ENCODE measurements at places on chromosomes 1 and 21. TPM values are rescaled to one million over a fixed set of nuclear protein-coding genes. Genes with fewer than 3 reads are reported as not detected.

TTC22 gene
- 0.14 TPM for total RNA-seq

ZBTB8A gene
- total RNA-seq: 3.4 TPM

FGR gene
- 3.5 TPM for total RNA-seq

KRTAP19-8 gene
- total RNA-seq: not detected

KRTAP19-3 gene
- not detected for total RNA-seq

CFHR4 gene
- not detected for total RNA-seq

PLA2G5 gene
- total RNA-seq: 51.4 TPM

STRIP1 gene
- 18.1 TPM for total RNA-seq

AZIN2 gene
- 2.8 TPM for total RNA-seq

DNA sequence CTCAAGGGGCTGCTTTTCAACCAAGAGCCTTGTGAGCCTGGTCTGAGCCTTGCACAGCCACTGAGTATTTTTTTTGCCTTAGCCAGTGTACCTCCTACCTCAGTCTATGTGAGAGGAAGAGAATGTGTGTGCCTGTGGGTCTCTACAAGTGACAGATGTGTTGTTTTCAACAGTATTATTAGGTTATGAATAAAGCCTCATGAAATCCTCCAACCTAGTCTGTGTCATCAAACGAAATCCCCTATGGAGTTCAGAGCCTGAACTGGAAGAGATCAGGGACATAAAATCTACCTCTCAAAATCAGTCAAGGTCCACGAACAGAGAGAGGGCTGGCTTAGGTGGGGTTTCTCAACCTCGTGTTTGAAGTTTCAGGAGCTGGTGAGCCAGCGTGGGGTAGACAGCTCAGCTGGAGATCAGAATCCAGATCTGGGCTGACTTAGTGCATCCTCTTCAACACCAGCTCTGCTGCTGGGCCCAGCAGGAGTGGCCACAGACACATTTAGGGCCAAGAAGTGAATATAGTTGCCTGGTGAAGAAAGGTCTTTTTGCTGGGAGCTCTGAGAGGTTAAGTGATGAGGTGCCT is 8.2 kb downstream of the XKR8 start:
- DNase-seq: no peak

- DNase-seq: no peak
Observed at GRCh38 chr1:28199328-28200233, 23.1 kb upstream of the PTAFR start.

GRCh38 chr1:232570007-232570406 is 59.9 kb downstream of the SIPA1L2 start:
- DNase-seq: no peak

DNA sequence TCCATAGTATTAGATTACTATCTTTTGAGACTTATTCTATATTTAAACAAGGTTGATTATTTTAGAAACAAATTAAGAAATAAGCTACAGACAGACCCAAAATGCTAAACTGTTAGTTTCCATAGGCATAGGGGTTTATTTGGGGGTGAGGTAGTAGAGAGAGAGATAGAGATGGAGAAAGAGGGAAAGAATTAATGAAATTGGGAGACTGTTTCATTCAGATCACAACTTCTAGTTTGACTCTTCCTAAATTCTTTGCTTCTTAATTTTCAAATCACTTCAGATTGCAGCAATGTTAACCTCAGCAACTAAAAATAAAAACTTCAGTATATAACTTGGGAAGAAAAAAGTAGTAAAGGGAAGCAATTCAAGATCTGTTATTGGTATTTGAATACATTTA is 3.4 kb downstream of the JUN start:
- DNase-seq: no peak

DNA sequence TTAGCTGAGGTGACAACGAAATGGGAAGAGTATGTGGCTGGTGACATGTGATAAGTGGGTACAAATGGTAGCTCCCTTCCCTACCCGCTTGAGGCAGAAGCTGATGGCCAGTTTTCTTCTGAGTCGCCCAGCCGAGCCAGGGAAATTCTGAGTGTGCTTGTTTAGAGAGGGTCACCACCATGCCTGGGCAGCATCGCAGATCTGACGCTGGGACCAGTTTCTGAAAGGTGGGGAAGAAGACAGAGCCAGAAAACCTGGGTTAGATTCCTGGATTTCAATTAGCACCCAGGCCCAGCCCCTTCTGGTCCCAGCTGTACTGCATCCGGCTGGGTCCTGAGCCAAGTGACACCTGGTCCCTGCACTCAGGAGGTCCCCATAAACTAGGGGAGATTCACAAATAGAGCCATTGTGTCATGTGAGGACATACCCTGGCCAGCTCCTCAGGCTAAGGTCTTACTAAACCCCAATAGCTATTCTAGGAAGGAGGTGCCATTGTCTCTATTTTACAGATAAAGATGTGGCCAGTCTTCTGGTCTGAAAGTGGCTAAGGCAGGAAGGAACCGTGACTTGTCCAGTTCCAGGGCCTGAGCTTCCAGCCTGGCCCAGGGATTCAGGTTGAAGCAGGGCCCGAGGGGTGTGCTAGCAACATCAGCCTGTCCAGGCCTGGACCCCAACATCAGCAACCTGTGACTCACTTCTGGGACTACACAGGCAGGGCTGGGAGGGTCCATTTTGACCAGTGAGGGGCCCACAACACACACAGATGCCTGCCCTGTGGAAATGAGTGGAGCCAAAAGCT is 1.7 kb upstream of the TMEM61 start:
- no peak for DNase-seq

GRCh38 chr1:18644973-18645746 is 14.5 kb downstream of the PAX7 start:
- DNase-seq: no peak

GRCh38 chr21:41957991-41958766 is 4.4 kb upstream of the C2CD2 start:
- DNase-seq: peak; percentile 75

- DNase-seq: no peak
Observed at GRCh38 chr1:115189814-115190539, 100.7 kb upstream of the TSPAN2 start.

DNA sequence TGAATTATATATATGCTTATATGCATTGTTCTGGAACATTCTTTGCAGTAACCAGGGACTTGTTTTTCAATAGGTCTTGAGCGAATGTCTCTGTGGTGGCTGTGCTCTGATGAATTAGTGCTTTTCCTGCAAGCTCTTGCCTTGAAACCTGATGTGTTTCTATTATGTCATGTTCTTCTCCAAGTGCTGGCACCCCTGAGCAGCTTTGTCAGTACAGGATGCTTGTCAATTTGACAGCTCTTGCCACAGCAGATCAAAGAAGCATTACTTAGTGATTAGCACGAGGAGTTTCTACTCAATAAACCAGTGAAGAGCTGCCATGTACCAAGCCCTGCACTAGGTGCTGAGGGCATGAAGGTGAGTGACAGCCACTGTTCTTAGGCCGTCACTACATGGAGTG is 171.9 kb downstream of the PRDM2 start:
- DNase-seq: no peak

DNA sequence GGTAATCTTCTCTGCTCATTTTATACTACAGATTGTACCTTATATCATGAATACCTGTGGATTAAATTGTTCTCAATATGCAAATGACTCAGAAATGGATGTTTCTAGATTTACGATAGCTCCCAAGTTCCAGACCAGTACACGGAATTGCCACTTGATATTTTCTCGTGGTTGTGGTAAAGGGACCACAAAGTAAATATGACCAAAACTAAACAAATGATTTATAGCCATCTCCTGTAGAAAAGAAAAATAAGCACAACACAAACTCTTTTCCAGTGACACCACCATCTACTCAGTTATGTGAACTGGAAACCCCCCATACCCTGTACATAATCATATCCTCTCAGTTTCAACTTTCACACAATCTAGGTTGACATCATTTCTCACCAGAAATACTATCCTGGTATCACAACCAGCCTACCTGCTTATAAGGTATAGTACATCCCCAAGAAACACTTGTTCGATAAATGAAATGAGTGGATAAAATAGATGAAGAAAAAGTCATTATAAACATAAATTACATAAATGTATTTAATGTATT is 172.3 kb downstream of the ADGRL4 start:
- no peak for DNase-seq

DNA sequence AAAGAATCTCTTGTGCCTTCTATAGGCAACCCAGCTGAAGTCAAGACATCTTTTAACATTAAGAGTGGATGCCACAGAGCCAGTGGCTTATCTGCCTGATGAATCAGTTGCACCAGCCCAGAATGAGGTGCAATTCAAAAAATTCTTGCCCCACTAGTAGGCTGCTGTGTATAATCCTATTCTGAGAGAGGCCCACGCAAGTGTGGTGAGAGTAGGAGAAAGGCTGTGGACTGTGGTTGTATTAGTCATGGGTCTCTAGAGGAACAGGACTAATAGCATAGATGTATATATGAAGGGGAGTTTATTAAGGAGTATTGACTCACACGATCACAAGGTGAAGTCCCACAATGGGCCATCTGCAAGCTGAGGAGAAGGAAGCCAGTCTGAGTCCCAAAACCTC is 216.4 kb downstream of the LTN1 start:
- no peak for DNase-seq

DNA sequence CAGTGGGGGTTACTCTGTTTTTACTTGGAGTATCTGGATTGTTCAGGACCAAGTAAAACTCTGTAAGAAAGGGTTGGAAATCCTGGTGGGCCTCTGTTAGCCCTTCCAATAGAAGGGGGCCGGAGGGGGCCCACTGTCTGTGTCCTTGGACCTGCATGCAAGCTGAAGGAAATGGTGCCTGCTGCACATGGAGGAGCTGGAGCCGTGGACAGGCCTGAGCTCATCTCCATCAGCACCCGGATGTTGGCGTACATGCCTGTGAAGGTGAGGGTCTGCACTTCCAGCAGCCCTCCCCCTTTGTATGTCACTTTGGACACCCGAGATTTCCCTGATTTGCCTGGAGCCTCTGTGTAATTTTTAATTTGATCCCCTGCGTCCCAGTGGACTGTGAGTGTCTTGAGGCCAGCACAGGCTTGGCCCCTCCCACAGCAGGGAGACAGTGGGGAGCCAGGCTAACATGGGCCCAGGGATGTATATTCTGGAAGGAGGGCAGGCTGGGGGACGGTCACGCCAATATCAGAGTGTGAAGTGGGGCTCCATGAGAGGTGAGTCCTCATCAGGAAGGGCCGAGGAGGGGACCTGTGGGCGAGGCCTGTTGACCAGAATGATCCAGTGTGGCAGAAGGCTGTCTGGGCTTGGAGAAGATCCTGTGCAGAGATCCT is 16.8 kb downstream of the GALNT2 start:
- no peak for DNase-seq

GRCh38 chr1:2948751-2949680 is 72.3 kb upstream of the ACTRT2 start:
- peak; percentile 8 for DNase-seq

GRCh38 chr1:228450200-228450599 is 33.5 kb upstream of the TRIM17 start:
- DNase-seq: no peak

DNA sequence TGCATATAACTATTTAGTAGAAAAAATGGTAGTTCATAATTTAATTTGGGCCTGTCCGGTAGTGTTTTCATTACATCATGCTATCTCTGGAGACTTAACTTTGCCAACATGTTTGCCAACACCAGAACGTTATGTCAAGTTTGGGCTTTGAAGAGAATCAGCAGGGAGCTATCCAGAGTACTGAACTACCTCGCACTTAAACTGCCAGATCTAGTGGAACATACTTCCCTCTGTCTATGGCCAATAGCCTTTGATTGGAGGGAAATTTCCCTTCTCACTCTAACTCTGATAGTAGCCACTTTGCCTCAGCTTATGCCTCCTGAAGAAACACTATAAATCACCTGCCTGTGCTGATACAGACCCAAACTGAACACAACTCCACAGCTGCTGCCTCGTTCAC is 10.0 kb downstream of the LRRC53 start:
- DNase-seq: no peak

- DNase-seq: no peak
Observed at GRCh38 chr1:244381878-244382565, 69.7 kb downstream of the ADSS2 start.

DNA sequence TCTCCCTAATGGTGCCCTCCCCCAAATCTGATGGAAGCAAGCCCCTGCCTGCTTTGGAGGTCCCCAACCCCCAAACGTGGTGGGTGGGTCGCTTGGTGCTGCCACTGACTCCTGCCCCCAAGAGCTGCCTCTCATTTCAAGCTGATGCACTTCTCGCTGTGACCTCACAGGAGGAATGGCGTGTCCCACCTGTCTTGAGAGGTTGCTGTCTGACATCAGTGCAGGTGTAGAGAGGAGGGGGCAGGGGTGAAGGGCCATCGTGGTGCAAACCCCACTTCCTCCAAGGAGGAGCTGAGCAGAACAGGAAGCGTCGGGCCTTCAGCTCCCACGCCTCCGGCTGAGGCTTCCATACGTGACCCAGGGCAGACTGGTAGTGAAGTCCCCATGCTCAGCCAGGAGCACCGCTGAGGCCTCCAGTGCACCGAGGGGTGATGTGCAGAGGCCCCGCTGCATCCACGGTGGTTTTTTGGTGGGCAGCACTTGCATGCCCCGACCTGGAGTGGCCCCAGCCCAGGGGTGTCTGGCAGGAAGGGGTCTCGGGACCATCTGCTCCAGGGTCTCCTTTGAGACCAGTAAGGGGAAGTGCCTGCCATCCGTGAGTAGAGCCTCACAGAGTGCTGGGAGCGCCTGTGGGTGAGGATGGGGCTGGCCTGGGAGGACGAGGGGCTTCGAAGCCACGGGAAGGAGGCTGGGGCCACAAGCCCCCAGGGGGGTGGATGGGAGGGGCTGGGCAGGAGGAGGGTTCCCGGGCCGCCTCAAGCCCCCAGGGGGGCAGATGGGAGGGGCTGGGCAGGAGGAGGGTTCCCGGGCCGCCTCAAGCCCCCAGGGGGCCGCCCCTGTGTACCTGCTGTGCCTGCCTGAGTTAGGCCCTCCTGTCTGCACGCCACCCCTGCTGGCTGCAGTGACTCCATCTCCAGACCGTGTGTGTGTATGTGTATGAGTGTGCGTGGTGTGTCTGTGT is 39.8 kb downstream of the WDR4 start:
- DNase-seq: peak; percentile 9

DNA sequence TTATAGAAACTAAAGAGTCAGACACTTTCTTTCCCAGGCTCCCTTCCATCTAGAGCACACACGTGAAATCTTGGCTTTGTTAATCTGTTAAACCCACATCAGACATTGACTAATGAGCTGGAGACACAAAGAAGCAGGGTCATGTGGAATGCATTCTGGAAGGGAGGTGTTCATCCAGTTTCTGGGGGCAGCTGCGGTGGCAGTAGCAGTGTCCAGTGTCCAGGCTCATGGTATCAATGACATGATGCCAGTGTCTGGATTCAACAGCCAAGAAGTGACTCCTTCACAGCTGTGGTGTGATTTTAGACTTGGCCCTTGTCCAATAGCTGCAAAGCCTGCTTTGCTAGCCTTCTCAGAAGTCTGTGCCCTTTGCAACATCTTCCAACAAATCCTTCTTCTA is 95.2 kb downstream of the NTPCR start:
- no peak for DNase-seq

- DNase-seq: no peak
Observed at GRCh38 chr1:221416723-221417122, 325.2 kb downstream of the DUSP10 start.

- DNase-seq: no peak
Observed at GRCh38 chr1:22680726-22681125, 27.7 kb downstream of the C1QB start.

Measured in left ventricle myocardium inferior (tissue), 1 donor.